Caco-2 (cell line): ENCODE measurements at places on chromosomes 16 and 17. TPM values are rescaled to one million over a fixed set of nuclear protein-coding genes. Genes with fewer than 3 reads are reported as not detected.

SOX9 gene
- total RNA-seq = 46.2 and 51.5 TPM in 2 replicates

PLK1 gene
- 104 and 114 TPM in 2 replicates for total RNA-seq

SLC13A2 gene
- 0.42 and 0.57 TPM in 2 replicates for total RNA-seq

XPO6 gene
- total RNA-seq = 110 and 112 TPM in 2 replicates

CDK12 gene
- 85.5 and 86.6 TPM in 2 replicates for total RNA-seq

SPATA32 gene
- total RNA-seq = not detected in 2 replicates

HYDIN gene
- 0.68 TPM in 1 of 2 replicates, not detected in the other for total RNA-seq

TMEM88 gene
- 2.5 and 3.2 TPM in 2 replicates for total RNA-seq

PIRT gene
- total RNA-seq = not detected in 2 replicates

NQO1 gene
- 96.2 and 119 TPM in 2 replicates for total RNA-seq

CFAP97D1 gene
- 0.18 TPM in 1 of 2 replicates, not detected in the other for total RNA-seq

UMOD gene
- not detected in 2 replicates for total RNA-seq

KRTAP16-1 gene
- total RNA-seq = not detected in 2 replicates

SEPTIN12 gene
- total RNA-seq = not detected in 2 replicates

- H3K4me1 ChIP-seq = peaks cover 7% of the 10 kb centered on the region; the same call in 1 of the 2 replicates
- no peak overlapping the region for H3K4me3 ChIP-seq
- no peak overlapping the region for H3K27ac ChIP-seq
Measured at GRCh38 chr16:80048250-80048649, 447.7 kb upstream of the MAF start.

- DNase-seq = peak; percentile 82
- H3K36me3 ChIP-seq = no peaks in the 10 kb centered on the region
- H3K27me3 ChIP-seq = no peaks in the 10 kb centered on the region
- H3K4me3 ChIP-seq = peak overlapping the region; percentile 2; the same call in 1 of the 2 replicates
Measured at GRCh38 chr16:20675488-20676267, 21.8 kb downstream of the ACSM1 start.

DNA sequence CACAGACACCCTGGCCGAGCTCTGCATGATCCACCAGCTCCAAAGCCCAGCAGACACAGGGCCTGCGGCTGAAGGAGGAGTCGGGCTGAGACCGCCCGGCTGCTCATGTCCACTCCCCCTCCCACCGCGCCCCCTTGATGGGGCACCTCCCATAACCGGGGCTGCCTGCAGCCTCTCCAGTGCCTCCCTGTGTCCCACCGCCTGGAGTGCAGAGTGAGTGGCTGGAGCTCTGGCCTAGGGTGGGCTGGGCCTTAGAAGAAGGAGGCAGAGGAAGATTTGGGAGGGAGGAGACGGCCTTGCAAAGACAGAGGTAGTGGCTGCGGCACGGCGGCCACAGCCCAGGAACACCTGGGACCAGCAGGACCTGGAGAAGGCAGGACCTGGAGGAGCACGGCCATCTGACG is 4.0 kb downstream of the CBFA2T3 start:
- H3K36me3 ChIP-seq = no peaks in the 10 kb centered on the region
- H3K4me1 ChIP-seq = no peaks in the 10 kb centered on the region
- H3K27me3 ChIP-seq = no peaks in the 10 kb centered on the region; the same call in 1 of the 2 replicates
- no peak for DNase-seq
- no peak overlapping the region for H3K27ac ChIP-seq

GRCh38 chr17:79057737-79058385 is 16.8 kb upstream of the ENGASE start:
- no peaks in the 10 kb centered on the region for H3K4me1 ChIP-seq
- H3K27me3 ChIP-seq = no peaks in the 10 kb centered on the region
- no peak for DNase-seq

DNA sequence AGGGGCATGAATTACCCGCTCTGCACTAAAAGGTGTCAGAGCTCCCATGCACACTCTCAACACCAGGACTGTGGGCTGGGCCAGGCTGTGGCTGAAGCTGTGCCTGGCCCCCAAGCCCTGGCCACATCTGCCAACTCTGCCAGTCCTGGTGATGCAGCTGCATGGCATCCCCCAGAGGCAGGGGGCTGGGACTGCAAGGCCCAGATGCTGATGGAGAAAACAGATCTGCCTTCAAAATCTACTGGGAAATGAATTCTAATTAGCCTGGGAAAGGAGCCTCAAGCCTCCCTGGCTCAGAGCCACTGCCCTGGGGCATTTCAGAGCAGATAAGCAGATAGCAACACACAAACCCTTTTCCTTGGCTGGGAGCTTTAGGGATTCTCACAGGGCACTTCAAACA is 3.4 kb downstream of the CHST6 start:
- peak; percentile 54 for DNase-seq
- no peaks in the 10 kb centered on the region for H3K27me3 ChIP-seq
- H3K27ac ChIP-seq = no peak overlapping the region
- H3K4me3 ChIP-seq = no peak overlapping the region
- H3K36me3 ChIP-seq = no peaks in the 10 kb centered on the region

DNA sequence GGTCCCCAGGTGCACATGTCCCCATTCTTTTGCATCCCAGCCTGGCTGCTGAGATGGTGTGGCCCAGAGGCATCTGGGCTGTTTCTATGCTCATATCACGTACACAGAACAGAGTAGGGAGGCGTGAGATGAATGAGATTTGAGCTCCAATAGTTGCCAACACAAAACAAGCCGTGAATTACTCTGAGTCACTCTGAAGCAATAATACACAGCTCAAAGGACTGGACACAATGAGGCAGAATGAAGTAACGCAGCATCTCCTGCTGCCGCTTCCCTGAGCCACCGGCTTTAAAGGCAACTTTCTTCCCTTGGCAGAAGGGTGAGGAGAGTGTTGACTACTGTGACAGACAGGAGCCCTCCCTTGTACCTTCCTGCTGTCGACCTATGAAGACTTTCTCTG is 33.9 kb upstream of the CLEC18B start:
- H3K36me3 ChIP-seq = peaks cover 17% of the 10 kb centered on the region
- peaks cover 19% of the 10 kb centered on the region for H3K4me1 ChIP-seq
- H3K27ac ChIP-seq = peak overlapping the region; percentile 73
- no peak overlapping the region for H3K4me3 ChIP-seq

GRCh38 chr17:65975878-65976277 is 216.1 kb downstream of the CEP112 start:
- no peaks in the 10 kb centered on the region for H3K4me1 ChIP-seq
- H3K27me3 ChIP-seq = no peaks in the 10 kb centered on the region
- H3K4me3 ChIP-seq = no peak overlapping the region
- no peak overlapping the region for H3K27ac ChIP-seq
- no peak for DNase-seq

DNA sequence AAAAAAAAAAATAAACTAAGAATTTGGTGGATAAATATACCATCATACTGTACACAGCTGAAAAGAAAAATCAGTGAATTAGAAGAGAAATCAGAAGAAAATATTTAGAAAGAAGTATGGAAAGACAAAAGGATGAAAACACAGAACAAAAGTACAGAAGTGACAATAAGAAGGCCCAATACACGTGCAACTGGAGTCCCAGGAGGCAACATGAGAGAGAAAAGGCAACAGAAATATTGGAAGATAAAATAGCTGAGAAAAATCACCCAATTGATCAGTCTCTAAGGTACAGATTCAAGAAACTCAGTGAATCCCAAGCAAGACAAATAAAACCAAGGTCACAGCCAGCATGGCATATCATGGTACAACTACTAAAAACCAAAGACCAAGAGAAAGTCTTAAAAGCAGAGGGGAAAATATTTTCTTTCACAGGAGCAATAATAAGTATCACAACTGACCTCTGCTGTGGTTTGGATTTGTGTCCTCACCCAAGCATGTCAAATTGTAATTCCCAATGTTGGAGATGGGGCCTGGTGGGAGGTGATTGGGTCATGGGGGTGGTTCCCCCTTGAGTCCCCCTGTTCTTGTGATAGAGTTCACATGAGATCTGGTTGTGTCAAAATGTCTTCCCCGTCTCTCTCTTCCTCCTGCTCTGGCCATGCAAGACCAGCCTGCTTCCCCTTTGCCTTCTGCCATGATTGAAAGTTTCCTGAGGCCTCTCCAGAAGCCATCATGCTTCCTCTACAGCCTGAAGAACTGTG is 20.2 kb upstream of the ENGASE start:
- no peaks in the 10 kb centered on the region for H3K36me3 ChIP-seq
- no peak for DNase-seq
- no peak overlapping the region for H3K4me3 ChIP-seq
- H3K4me1 ChIP-seq = no peaks in the 10 kb centered on the region
- H3K27ac ChIP-seq = no peak overlapping the region
- no peaks in the 10 kb centered on the region for H3K27me3 ChIP-seq

GRCh38 chr17:19492141-19492540 is 41.5 kb upstream of the SLC47A1 start:
- no peaks in the 10 kb centered on the region for H3K36me3 ChIP-seq
- DNase-seq = no peak

- no peak overlapping the region for H3K4me3 ChIP-seq
- H3K27me3 ChIP-seq = no peaks in the 10 kb centered on the region
- DNase-seq = no peak
- H3K36me3 ChIP-seq = no peaks in the 10 kb centered on the region
- no peak overlapping the region for H3K27ac ChIP-seq
Measured at GRCh38 chr16:72050769-72051464, 3.4 kb upstream of the HP start.

DNA sequence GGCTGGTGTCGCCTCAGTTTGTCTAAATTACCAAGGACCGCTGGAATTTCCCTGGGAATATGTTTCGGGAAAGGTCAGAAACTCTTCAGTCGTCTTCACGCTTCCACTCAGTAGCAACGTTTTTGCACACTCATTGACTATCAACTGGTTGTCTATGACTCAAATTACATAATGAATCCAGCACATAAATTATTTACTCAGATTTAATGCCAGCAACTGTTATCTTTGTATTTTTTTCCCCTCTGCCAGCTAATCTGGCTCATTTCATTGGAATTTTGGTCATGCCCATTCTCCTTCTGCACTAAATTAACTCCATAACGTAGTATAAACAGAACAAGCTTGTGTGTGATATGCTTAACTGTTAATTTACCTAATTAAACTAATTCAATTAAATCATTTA is 372.7 kb upstream of the ZFHX3 start:
- H3K27me3 ChIP-seq = no peaks in the 10 kb centered on the region
- no peak for DNase-seq
- no peaks in the 10 kb centered on the region for H3K36me3 ChIP-seq
- no peak overlapping the region for H3K4me3 ChIP-seq
- no peak overlapping the region for H3K27ac ChIP-seq

DNA sequence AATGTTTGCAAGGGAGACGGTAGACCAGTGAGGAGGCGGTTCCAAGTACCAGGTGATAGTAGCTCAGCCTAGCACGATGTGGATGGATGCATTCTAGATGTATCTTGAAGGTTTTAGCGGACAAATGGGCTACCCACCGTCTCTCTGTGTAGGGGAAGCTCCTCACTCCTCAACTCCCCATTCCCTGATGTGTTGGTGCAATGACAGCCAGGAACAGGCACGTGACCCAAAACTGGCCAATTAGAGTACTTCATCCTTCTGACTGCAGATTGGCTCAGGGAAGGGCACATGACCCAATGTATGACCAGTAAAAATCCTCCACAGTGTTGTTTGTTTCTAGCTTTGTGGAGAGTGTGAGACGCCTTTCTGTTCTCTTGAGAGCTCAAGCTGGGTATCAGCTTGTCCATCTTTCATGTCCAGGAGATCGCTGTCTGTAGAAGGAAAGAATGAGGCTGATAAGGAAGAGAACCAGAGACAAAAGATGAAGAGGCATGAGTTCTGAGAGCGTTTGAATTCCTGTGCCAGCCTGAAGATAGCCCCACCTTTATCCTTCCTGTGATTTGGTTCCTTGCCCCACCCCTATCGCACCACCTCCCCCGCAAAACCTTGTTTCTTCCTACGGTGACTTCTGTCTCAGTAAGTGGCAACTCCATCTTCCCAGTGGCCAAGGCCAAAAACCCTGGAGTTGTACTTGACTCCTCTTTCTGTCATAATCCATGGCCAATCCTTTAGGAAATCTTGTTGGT is 2.3 kb upstream of the BORCS6 start:
- peak overlapping the region; percentile 40 for H3K4me3 ChIP-seq
- H3K4me1 ChIP-seq = peaks cover 13% of the 10 kb centered on the region
- H3K27ac ChIP-seq = no peak overlapping the region
- H3K36me3 ChIP-seq = no peaks in the 10 kb centered on the region
- H3K27me3 ChIP-seq = no peaks in the 10 kb centered on the region
- peak; percentile 86 for DNase-seq

DNA sequence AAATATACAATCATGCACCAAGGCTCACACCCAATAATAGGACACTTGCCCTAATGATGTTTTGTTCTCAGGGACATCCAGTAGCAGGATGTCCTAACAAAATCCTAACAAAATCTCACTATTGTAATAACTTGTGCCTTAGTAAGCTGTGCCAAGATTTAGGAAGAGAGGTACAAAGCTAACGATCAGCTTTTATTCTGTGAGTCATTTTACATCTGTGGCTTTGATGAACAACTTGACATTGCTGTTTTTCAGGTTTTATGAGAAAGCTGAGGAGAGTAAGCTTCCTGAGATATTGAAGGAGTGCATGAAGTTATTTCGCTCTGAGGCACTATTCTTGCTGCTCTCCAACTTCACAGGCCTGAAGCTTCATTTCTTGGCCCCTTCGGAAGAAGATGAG is 18.9 kb downstream of the OGFOD1 start:
- H3K4me1 ChIP-seq = no peaks in the 10 kb centered on the region
- H3K4me3 ChIP-seq = no peak overlapping the region
- no peaks in the 10 kb centered on the region for H3K27me3 ChIP-seq
- no peak for DNase-seq

- peaks cover 3% of the 10 kb centered on the region; the same call in 1 of the 2 replicates for H3K4me1 ChIP-seq
- peak overlapping the region; percentile 80 for H3K4me3 ChIP-seq
- peak overlapping the region; percentile 91 for H3K27ac ChIP-seq
- no peak for DNase-seq
- no peaks in the 10 kb centered on the region; the same call in 1 of the 2 replicates for H3K36me3 ChIP-seq
- no peaks in the 10 kb centered on the region for H3K27me3 ChIP-seq
Measured at GRCh38 chr16:30535106-30535776, 583 bp upstream of the ZNF747 start.

GRCh38 chr16:6279286-6279685 is 1053.4 kb upstream of the RBFOX1 start:
- no peaks in the 10 kb centered on the region for H3K36me3 ChIP-seq
- no peak for DNase-seq
- no peak overlapping the region for H3K4me3 ChIP-seq

DNA sequence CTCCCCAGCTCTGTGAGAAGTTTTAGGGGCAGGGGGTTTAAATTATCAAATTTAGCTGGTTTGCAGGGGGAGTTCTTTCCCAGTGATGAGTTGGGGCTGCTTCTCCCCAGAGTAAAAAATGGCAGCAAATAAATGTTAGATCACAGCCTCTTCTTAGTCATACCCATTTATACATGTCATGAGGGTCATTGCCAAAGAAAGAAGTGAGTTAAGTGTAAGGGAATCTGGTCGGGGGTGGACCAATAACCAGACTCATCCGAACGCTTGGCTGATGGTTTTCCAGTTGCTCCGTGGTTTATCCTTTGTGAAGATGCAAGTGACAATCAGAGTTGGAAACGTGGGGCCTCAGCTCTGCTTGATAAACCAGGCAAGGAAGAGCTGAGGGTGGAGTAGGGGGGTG is 87.1 kb downstream of the PLXDC1 start:
- H3K36me3 ChIP-seq = no peaks in the 10 kb centered on the region
- H3K27me3 ChIP-seq = no peaks in the 10 kb centered on the region
- H3K4me3 ChIP-seq = no peak overlapping the region
- H3K4me1 ChIP-seq = no peaks in the 10 kb centered on the region
- no peak for DNase-seq

DNA sequence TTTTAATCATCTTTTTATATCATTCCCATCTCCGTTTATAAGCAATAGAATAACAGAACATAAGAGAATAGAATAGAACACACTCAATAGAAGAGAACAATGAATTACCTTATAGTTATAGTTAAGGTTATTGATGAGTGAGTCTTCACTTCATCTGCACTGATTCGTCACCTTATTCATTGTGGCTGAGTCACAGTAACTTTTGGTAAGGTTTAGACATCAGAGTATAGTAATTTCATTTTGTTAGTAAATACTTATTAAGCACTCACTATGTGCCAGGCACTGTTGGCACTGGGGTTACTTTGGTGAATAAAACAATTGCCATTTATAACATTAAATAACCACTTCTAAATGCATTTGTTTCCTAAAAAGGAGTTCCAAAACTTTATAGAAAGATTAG is 22.5 kb downstream of the PHKB start:
- no peaks in the 10 kb centered on the region for H3K27me3 ChIP-seq
- H3K4me1 ChIP-seq = no peaks in the 10 kb centered on the region
- no peak overlapping the region for H3K4me3 ChIP-seq
- no peak for DNase-seq
